ENCODE measurements at places on chromosomes 13 and 19.

DNA sequence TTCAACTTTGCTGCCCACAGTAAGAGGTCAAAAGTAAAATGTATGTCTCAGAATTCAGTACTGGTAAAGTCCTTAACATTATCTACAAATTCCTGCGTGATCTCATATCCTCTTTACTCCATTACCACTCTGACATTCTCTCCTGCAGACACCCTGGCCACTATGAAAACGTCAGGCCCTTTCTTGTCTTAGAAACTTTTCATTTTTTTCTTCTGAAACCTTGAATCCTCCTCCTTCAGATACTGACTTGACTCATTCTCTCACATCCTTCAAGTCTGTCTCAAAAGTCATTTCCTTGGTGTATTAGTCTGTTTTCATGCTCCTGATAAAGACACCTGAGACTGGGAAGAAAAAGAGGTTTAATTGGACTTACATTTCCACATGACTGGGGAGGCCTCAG, 262.3 kb downstream of the POU4F1 start:
- DNase-seq = no peak

DNA sequence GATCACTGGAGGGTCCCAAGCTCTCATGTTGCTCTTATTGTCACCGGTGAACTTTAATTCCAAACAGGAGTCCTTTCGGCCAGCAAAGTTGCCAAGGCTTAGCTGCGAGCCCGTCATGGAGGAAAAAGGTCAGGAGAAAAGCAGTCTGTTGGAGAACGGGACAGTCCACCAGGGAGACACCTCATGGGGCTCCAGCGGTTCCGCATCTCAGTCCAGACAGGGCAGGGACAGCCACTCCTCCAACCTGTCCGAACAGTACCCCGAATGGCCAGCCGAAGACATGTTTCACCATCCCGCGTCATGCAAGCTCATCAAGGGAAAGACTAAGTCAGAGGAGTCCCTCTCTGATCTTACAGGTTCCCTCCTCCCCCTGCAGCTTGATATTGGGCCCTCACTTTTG, 10.4 kb downstream of the ZNF91 start:
- no peak for DNase-seq

DNA sequence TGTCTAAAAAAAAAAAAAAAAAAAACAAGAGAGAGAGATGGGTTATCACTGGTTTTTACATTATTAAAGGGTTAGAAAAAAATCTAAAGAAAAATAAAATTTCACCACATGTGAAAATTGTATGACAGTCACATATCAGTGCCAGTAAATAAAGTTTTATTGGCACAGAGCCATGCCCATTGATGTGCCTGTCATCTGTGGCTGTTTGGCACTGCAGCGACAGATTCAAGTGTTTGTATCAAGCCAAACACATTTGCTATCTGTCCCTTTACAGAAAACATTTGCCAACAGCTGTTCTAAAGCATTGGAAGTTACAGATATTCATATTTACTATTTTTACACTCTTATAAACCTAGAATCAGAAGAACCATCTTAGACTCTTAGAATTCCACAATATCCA, 16.3 kb downstream of the FCHO1 start:
- DNase-seq = no peak

DNA sequence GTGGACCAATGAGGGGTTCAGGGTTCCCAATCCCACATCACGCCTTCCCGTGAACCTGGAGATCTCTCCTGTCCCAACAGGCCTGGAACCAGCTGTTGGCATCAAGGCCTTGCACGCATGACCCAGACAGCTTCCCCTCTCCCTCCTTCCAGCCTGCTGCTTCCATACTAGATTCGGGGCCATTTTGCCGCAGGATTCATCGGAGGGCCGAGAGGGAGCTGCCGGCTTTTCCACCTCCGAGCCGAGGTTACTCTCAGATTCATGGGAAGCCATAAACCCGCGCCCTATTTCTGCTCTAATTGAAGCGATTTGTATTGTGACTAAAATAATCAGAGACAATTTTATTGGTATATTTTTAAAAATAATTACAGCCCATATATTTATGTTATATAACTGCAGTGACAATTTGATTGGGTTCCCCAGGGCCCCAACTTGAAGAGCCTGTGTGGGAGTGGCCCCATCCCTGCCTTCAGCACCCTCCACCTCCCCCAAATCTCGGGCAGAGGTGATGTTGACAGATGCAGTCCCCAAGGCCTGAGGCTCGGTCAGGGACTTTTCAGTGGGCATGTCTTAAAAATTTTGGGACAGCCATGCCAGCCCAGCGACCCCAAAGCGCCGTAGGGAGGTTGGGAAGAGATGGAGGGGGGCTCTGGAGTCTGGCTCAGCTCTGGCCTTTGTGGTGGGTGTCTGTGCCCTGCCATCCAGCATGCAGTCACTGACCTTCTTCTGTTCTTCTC, 30.8 kb upstream of the PEPD start:
- no peak for DNase-seq

DNA sequence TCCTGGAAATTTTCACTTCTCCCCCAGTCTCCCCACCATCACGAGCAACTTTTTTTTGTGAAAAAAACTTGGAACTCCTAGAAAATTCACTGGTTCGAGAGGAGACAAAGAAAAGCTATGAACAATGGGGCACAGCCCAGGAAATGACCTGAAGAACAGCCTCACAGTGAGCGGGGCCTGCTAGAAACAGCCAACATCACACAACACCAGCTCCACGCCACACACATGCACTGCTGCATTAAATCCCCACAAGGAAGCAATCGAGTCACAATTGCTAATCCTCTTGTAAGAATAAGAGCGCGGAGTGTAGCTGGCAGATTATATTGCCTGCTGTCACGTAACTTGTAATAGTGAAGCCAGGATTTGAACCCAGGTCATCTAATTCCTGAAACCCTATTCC, 48.8 kb downstream of the SLC7A1 start:
- no peak for DNase-seq

- DNase-seq = no peak
Measured at GRCh38 chr13:30797847-30798535, 62.6 kb downstream of the ALOX5AP start.

- DNase-seq = peak; percentile 78
Measured at GRCh38 chr13:98741741-98742435, 10.6 kb downstream of the SLC15A1 start.

DNA sequence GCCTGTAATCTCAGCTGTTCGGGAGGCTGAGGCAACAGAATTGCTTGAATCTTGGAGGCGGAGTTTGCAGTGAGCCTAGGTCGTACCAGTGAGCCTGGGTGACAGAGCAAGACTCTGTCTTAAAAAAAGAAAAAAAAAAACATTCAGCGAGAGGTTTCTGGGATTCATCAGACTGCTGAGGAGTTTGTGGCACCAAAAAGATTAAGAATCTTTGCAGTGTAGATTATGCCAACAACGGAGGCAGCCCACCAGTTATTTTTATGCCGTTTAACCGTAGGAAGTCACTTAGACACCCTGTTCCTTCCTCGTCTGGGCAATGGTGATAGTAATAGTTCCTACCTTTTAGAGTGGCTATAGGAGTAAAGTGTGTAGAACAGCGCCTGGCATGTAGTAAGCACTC, 2.5 kb downstream of the COX6B1 start:
- no peak for DNase-seq

DNA sequence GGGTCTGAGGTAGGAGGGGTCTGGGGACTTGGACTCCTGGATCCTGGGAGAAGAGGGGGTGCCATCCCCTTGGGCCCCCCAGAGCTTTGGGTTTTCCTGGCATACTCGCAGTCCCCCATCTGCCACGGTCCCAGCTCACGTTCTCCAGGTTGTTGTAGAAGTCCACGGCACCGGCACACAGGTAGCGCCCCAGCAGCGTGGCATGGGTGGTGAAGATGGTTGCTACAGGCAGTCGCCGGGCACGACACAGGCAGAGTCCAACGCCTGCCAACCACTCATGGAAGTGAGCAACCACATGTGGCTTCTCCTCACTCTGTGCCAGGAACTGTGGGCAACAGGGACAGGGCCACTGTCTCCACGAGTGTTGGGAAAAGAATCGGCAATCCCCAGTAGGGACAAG, 7.4 kb downstream of the GYS1 start:
- no peak for DNase-seq

DNA sequence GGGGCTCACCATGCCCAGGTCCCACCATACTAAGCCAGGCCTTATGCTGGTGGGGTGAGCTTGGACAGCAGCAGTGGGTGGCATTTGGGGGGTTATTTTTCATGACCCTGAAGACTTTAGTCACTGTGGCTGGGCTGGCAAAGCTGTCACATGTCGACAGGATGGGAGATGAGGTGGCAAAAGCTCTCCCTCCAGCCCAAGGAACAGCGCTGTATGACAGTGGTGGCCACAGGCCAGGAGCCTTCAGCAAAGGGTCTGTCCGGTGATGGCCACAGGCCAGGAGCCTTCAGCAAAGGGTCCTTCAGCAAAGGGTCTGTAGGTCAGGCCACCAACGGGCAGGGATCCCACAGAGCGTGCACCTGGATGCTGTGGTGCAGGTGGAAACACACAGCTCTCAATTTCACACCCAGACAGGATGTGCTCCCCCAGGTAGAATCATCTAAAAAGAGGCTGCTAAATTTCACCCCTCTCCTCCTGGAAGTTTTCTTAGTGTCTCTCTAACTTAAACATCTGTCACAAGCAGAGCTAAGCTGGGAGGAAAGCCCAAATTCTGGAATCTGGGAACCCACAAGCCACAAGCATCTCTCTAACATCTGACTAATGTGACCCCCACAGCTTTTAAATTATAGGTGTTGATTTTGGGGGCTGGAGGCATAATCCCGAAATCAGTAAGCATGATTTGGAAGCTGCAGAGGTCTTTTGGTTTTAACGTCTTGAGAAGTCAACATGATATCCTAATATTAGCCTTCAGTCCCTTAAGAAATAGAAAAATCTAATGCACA, 23.0 kb downstream of the COL4A1 start:
- no peak for DNase-seq

- no peak for DNase-seq
Measured at GRCh38 chr13:48297131-48297786, 6.3 kb upstream of the RB1 start.

DNA sequence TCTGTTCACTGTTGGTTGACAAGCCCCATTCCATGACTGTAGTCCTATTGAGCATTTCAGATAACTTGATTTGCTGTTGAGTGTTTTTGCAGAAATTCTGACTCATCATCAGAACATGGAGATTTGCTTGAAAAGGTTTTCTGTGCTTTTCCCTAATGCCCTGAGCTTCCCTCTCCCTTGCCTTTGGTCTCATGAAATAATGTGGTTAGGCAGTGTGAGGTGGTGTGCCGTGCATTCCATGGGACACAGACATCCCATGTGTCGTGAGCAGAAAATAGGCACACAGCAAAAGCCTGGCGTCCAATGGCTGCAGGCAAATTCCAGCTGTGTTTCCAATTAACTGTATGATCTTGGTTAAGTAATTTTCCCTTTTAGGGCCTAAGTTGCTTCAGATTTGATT, 197.4 kb downstream of the DLEU7 start:
- no peak for DNase-seq

- DNase-seq = no peak
Measured at GRCh38 chr13:78586706-78587105, 16.6 kb downstream of the POU4F1 start.

DNA sequence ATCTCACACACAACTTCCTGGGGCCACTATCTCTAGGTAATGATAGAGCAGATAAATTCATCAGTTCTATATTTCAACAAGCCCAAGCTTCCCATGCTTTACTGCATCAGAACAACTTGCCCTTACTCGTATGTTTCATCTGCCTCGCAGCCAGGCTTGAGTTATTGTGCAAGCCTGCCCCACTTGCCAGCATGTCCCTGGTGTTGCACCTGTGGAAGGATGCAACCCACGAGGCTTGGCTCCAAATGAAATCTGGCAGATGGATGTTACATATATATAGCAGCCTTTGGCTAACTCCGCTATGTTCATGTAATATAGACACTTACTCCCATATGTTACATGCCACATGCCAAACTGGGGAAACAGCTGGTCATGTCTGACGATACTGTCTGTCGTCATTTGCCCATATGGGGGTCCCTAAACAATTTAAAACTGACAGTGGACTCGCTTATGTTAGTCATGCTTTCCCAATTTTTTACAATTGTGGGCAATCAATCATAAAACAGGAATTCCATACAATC, 6.2 kb downstream of the ERVK3-1 start:
- DNase-seq = no peak

GRCh38 chr19:55304980-55305379, 20.2 kb downstream of the TMEM150B start:
- DNase-seq = no peak

DNA sequence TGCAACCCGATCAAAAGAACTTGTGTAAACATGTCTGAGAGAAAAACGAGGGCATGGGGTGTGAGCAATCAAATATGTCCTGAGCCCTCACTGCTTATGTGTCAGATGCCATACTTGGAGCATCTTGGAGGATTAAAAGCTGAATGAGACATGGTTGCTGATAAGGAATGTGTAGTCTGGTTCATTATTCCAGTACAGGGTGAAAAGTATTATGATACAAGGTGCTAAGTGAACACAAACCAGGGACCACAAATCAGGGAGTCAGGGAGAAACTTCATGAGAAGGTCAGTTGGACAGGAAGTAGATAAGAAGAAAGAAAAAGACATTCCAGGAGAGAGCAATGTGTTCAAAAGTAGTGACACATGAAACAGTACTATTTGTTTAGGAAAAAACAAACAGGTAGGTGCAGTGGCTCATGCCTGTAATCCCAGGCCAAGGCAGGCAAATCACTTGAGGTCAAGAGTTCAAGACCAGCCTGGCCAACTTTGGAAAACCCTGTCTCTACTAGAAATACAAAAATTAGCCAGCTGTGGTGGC, 2.0 kb upstream of the RCBTB1 start:
- DNase-seq = no peak

GRCh38 chr13:75934889-75935288, 298.8 kb downstream of the LMO7 start:
- no peak for DNase-seq

DNA sequence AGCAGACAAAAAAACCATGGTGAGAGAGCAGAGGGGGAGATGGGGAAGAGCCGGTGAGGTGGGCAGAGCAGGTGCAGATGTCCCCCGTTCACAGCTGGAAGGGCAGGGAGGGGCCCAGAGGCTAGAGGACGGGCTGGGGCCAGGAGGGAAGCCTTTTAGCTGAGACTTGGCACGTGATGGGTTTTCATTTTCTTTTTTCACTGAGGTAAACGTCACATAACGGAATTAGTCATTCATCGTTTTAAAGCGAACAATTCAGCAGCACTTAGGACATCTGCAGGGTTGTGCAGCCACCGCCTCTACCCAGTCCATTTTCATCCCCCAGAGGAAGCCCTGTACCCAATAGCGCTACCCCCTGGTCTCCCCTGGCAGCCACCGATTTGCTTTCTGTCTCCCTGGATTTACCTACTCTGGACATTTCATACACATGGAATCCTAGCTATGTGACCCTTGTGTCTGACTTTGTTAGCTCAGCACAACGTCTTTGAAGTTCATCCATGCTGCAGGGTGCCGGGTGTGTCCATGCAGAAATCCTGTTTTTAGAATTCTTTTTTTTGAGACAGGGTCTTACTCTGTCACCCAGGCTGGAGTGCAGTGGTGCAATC, 16.0 kb upstream of the EMC10 start:
- no peak for DNase-seq

GRCh38 chr19:5184930-5185329, 155.7 kb downstream of the PTPRS start:
- DNase-seq = no peak

Measured in left lobe of liver (tissue), 2 donors.